ENCODE measurements at places on chromosomes 1 and 21. TPM values are rescaled to one million over a fixed set of nuclear protein-coding genes. Genes with fewer than 3 reads are reported as not detected.

The ARTN gene
- total RNA-seq, result not detected

The MRPS15 gene
- 56.2 TPM for total RNA-seq

The CD5L gene
- total RNA-seq, result not detected

The CATSPERE gene
- total RNA-seq, result 0.49 TPM

The ELF3 gene
- total RNA-seq, result 0.09 TPM

The FAM72D gene
- total RNA-seq, result not detected

The PLA2G2F gene
- not detected for total RNA-seq

The GNG4 gene
- not detected for total RNA-seq

The F13B gene
- total RNA-seq, result not detected

The BCL10 gene
- 44.7 TPM for total RNA-seq

The PGLYRP3 gene
- not detected for total RNA-seq

The SPATA1 gene
- total RNA-seq, result 0.41 TPM

The FBLIM1 gene
- 41.0 TPM for total RNA-seq

The ZNF695 gene
- total RNA-seq, result 0.82 TPM

The PBX1 gene
- total RNA-seq, result 95.6 TPM

The LCE3E gene
- total RNA-seq, result not detected

The RBP7 gene
- not detected for total RNA-seq

The ALDH4A1 gene
- 9.5 TPM for total RNA-seq

The FCGR2B gene
- not detected for total RNA-seq

The WDR64 gene
- not detected for total RNA-seq

- DNase-seq, result peak; percentile 9
Measured at GRCh38 chr1:223189903-223190724, 47.1 kb upstream of the TLR5 start.

GRCh38 chr1:1624443-1625403, 7.2 kb upstream of the MMP23B start:
- no peak for DNase-seq

GRCh38 chr1:14143777-14144176, 443.8 kb downstream of the PRDM2 start:
- DNase-seq, result no peak

GRCh38 chr1:110872745-110873720, at the start of gene CD53:
Gene CD53, plus strand, starts transcription at chr1:110873148. Its CDS starts 18,261 bp downstream, at chr1:110891409.
- DNase-seq, result no peak

DNA sequence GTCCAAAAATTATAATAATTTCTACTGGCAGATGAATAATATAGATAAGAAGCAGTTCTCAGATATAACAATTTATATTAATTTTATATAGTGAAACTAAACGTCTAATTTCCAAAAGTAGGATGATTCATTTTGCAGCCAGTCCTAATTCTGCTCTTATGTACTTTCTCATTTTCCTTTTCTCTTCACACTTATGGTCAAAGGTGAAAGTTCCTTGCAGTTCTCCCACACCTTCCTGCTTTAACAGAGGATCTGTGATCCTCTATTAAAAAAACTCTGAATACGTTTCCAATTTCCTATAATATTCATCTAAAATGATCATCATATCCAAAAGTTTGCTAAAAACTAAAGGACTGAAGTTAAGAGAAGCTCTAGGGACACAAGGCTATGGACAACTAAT, 78.5 kb downstream of the KIFAP3 start:
- no peak for DNase-seq

- no peak for DNase-seq
Measured at GRCh38 chr1:30318413-30318812, 405.0 kb downstream of the MATN1 start.

DNA sequence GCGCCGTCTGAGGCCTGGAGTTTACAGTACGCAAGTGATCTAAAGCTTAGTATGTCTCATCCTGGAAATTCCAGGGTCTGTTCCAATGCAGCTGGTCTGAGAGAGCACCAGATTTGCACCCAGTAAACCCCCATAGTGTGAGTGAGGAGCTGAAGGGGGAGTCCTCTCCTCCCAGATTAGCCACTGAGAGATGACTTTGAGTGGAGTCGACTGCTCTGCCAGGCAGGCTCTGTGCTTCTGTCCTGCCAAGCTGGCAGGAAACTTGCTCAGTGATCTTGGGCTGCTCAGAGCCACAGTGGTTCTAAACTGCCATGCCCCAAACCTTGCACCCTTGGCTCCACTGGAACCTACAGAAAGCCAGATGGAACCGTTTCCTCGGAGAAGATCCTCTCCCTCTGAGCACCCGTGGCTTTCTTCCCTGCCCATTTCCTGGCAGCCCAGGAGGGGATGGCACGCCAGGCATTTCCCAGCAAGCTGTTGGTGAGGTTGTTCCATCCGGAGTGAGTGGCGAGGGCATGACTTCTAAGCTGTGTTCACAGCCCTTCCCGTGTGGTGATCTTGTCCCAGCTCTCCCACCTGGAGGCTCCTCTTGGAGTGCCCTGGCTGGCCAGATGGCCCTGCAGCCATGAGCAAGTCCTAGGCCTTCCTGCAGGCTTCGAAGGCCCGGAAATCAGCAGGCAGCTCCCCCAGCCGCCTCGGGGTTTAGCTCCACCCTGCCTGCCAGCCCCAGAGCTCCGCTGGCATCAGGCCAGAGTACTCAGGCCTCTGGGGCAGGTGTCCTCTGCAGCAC, 125.9 kb upstream of the VAMP3 start:
- no peak for DNase-seq

DNA sequence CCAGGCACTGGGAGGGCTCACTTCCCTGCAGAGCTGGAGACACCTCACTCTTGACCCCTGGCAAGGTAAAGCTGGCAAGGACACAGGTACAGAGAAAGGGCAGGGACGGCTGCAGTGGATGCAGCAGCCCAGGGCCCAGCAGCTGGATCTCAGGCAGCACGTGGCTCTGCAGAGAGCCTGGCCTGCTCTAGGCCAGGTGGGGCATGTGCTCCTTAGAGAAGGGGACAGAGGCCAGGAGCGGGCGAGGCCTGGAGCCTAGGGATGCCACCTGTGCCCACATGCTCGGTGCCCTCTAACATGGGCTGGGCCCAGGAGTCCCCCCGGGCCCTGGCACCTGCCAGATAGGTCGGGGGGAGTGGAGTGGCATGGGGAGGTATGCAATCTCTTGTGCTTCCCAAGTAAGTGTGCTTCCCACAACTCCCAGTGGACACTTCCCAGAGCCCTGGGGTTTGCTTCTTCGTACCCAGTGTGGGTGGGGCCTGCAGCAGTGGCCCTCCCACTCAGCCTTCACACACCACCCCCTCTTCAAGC, 30.0 kb downstream of the WNT3A start:
- DNase-seq, result no peak

GRCh38 chr1:158037866-158038359, 44.5 kb downstream of the KIRREL1 start:
- DNase-seq, result peak; percentile 74

- DNase-seq, result no peak
Measured at GRCh38 chr1:227726924-227727599, 8.0 kb downstream of the JMJD4 start.

- peak; percentile 92 for DNase-seq
Measured at GRCh38 chr1:229203030-229203751, 67.7 kb upstream of the RAB4A start.

GRCh38 chr1:61692155-61692800, 32.7 kb downstream of the TM2D1 start:
- peak; percentile 61 for DNase-seq

DNA sequence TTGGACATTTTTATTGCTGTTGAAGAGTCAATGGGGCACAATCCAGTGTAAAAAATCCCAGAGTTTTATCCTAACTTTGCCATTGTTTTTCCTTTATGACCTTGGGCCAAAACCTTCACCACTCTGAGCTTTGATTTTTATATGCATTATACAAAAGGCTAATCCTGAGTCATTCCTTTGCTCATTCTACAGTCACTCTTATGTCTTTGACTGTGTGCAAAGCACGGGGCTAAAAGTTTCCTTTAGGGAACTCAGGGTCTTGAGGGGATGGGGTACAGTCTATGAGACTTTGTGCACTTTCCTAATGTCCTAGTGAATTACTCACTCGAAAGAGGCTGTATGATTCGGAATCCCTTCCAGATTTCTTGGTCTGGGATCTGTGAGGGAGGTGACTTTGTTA, 543.2 kb upstream of the CAMK1G start:
- peak; percentile 3 for DNase-seq

- no peak for DNase-seq
Measured at GRCh38 chr1:99062192-99062591, 57.5 kb upstream of the PLPPR5 start.

- DNase-seq, result no peak
Measured at GRCh38 chr1:179337942-179338560, 27.7 kb upstream of the AXDND1 start.

GRCh38 chr1:92504291-92505014, 17.7 kb upstream of the GFI1 start:
- DNase-seq, result no peak

GRCh38 chr1:171654201-171654941, 1.9 kb upstream of the MYOC start:
- peak; percentile 52 for DNase-seq

DNA sequence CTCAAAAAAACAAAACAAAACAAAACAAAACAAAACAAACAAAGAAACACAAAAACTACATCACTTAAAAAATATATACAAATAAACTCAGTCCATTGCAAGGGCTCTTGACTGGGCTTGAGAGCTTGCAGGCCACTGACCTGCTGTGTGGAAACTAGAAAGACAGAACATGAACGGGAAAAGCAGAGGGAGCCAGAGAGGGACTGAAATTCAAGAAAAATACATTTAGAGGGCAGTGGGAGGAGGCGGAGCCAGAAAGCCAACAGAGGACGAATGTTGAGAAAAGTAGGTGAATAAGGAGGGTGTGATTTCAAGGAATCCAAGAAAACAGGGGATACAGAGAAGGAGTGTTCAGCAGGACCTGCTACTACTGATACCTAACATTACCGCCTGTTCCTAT, 41.4 kb upstream of the PLA2G2C start:
- no peak for DNase-seq

DNA sequence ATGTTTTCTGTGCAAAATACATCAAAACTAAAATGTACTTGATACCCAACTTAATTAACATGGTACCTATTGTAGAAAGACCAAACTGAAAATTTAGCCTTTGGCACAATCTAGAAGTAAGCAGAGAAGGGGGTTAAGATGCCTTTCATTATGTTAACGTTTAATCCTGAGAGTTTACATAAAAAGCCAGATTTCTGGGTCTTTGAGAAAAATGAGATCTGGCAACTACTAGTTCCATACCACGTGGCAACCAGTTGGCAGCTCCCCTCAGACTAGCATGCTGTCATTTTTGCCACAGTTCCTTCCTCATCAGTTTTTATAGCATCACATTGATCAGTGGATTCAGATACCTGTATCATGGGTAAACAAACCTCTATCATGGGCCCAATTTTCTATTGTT, 1.5 kb downstream of the RO60 start:
- DNase-seq, result peak; percentile 26

GRCh38 chr1:227763246-227764018, 28.2 kb downstream of the SNAP47 start:
- no peak for DNase-seq

- no peak for DNase-seq
Measured at GRCh38 chr21:14875704-14876523, 188.9 kb downstream of the NRIP1 start.

DNA sequence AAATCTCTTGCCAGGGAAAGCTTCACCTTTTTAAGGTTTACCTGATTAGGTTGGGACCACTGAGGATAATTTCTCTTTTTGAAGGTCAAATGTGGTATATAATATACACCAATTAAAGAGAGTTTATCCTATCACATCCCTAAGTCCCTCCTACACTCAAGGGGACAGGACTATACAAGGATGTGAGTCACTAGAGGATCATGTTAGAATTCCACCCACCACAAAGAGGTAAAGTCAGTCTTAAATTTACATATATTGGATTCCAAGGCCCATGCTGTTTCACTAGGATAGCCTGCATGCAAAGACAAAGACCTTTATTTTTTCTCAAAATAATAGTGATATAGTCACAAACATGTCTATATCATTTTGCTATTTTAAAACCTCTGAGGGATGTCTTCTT, 164.4 kb downstream of the GIPC2 start:
- DNase-seq, result no peak

- peak; percentile 63 for DNase-seq
Measured at GRCh38 chr1:153525088-153525728, 10.6 kb downstream of the S100A6 start.

GRCh38 chr1:214425716-214426425, 125.5 kb downstream of the PTPN14 start:
- DNase-seq, result peak; percentile 32

GRCh38 chr1:191350938-191351337, 807.3 kb upstream of the RGS18 start:
- DNase-seq, result no peak

GRCh38 chr21:41768437-41769042, 1.7 kb upstream of the RIPK4 start:
- peak; percentile 49 for DNase-seq

GRCh38 chr1:227362039-227362438, 43.7 kb upstream of the CDC42BPA start:
- peak; percentile 28 for DNase-seq

- peak; percentile 74 for DNase-seq
Measured at GRCh38 chr1:31505911-31506497, 70.3 kb upstream of the TINAGL1 start.

Measured in fibroblast of the aortic adventitia (primary cell).